ENCODE measurements at places on chromosomes 11 and 22. TPM values are rescaled to one million over a fixed set of nuclear protein-coding genes. Genes with fewer than 3 reads are reported as not detected.

SCGB1D2 gene
- not detected for total RNA-seq

DNAJC24 gene
- 19.7 TPM for total RNA-seq

VSIG10L2 gene
- not detected for total RNA-seq

OMP gene
- total RNA-seq = not detected

KRTAP5-8 gene
- total RNA-seq = 0.55 TPM

GRCh38 chr11:117771197-117771596, 25.8 kb downstream of the DSCAML1 start:
- peak; percentile 74 for DNase-seq

- DNase-seq = no peak
Measured at GRCh38 chr11:27423125-27423524, 49.5 kb downstream of the LGR4 start.

DNA sequence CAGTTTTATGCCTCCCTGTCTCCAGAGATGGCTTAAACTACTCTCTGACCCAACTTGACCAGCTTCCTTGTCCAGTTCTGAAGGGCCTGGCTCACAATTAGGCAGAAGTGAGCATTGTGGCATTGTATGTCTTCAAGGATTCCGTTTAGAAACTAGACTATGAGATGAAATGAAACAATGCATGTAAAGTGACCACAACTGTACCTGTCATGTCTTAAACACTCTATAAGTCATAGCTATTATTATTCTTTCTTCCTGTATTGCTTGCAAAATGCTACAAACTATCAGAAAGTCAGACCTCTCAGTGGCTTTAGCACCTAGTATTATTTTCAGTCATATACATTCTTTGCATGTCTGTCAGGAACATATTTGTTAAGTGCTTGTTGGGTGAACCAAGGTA, 127.9 kb upstream of the MTMR2 start:
- no peak for DNase-seq

DNA sequence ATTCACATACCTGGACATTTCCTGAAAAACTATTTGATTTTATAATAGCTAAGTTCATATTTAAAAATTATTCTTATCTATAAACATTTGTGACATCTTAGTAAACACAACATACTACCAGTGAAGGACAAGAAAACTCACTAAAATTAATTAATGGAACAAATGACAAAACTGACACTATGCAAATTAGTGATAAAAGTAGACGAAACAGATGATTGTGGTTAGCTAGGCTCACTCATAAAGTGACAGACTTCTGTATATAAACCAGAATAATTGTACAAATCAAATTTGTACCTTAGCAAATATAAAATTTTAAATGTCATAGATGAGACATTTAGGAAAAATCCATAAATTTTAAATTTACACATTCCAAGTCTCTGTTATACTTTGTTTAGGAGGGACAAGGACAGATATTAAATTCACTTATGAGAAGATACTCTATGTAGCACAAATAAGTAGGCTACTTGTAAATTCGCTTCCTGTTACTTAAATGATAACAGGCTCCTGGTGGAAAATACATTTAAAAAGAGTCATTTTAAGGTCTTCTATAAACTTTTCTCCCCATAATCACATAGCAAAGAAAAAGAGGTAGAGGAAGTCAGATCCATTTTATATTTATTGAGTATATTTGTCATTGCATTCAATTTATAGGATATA, 81.2 kb downstream of the KIF18A start:
- DNase-seq = no peak

GRCh38 chr11:123796226-123796625, 9.9 kb downstream of the OR6M1 start:
- DNase-seq = no peak

DNA sequence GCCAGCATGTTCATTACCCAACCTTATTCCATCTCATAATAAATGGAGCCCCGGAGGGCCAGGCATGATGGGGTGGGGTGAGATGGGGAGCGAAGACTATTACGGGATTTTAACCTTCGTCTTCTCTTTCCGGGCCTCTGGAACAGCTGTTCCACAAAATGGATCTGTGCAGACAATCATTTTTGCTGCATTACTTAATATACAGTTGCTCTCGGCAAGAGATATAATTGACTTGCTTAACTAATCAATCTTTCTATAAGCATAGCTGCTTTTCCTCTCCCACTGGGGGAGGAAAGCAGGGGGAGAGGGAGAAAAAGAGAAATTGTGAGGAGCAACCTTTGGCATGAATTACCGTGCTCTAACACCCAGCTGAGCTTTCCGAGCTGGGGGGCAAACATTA, 440.4 kb downstream of the BUD13 start:
- DNase-seq = no peak

- DNase-seq = no peak
Measured at GRCh38 chr11:17067417-17067816, 10.1 kb downstream of the RPS13 start.

- DNase-seq = no peak
Measured at GRCh38 chr22:40387746-40388145, 17.4 kb downstream of the SGSM3 start.
